Stomach (tissue), 19 donors: ENCODE measurements at places on chromosomes 1 and 21. TPM values are rescaled to one million over a fixed set of nuclear protein-coding genes. Genes with fewer than 3 reads are reported as not detected.

GRCh38 chr1:116889380-116889779, 20.3 kb upstream of the PTGFRN start:
- no peak for DNase-seq

DNA sequence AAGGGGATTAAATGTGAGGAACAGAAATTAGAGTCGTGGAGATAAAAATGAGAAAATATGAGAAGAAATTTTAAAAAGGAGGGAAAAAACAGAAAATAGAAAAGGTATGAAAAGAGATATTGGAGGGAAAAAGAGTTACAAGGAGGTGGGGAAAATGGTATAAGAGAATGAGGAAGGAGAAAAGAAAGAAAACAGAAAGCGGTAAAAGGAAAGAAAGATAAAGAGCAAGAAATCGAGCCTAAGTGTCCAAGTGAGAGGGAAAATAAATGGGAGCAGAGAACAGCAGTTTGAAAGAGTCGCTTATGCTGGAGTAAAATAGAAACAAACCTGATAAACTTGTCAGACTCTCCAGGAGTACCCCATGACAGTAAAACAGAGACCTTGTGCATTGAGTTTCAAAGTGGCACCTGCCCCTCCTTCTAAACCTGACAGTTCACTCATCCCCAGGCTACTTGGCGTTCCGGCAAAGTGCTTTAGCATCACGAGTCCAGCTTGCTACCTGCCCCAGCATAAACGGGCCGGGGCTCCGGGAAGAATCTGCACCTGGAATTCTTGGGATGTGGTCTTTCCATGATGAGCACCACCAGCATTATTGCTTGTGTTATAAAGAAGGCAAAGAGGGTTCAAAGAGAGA, 585 bp downstream of the NEGR1 start:
- DNase-seq: no peak

- no peak for DNase-seq
Observed at GRCh38 chr1:211099393-211099792, 34.6 kb downstream of the KCNH1 start.

DNA sequence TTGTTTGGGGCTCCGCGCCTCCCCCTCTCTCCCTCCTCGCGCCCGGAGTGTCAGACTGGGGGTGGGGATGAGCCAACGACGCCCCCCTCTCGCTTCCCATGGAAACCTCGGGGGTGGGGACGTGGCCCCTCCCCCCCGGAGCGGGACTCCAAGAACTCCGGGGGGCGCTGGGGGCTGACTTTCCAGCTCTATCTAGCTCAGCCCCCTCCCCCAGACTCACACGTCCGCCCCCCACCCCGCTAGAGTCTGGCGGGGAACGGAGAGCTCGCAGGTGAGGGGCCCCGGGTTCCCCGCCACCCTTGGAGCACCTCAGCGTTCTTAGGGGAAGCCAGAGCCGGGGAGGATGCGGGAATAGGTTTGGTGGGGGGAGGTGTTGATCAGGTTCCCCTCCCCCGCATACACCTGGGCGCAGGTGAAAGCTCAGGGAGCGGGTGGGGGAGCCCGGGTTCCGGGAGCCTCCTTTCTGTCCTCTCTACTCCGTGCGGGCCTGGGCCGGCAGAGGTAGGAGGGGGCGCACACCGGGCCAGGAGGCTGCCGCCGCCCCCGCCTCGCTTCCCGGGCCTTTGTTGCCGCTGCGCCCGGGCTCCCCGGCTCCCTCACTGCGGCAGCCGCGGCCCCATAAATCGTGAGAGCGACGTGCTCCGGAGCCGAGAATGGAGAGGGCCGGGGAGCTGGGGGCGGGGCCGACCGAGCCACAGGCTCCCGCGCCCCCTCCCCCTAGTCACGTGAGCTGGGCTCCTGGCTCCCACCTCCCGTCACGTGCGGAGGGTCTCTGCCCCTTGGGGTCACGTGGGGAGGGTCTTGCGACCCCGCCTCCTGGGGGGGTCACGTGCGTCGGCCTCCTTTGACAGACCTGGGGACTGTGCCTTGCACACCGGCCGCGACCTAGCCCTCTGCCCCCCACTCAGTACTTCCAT, 1.9 kb downstream of the EFNA3 start:
- no peak for DNase-seq

DNA sequence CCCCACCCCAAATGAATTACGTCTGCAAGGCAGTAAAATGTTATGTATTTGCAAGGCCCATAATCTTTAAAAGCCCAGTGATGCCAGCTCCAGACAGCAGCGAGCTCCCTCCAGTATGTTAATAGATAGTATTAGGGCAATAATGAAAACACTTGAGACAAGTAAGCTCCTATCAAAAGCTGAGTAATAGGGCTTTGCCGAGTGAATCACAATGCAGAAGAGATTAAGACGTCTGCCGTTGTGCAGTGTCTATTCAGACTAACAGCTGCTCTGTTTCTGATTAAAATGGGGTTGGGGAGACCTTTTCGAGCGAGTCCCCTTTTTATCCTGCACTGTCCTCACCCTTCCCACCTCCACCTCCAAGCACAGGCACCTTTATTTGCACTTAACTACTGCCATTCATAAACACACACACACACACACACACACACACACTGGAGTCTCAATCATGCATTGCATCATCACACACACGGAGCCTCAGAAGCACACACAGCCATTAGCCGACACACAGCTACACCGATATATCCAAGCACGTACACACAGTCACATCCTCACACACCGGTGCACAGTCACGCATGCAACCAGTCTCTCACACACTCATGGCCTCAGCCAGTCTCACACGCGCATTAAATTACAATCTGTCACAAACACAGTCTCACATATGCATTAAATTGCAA, 46.0 kb upstream of the FOXO6 start:
- DNase-seq: peak; percentile 28

GRCh38 chr1:144551107-144551542, 41.6 kb upstream of the PPIAL4F start:
- DNase-seq: no peak

GRCh38 chr1:81695741-81696140, 105.0 kb upstream of the ADGRL2 start:
- peak; percentile 61 for DNase-seq

DNA sequence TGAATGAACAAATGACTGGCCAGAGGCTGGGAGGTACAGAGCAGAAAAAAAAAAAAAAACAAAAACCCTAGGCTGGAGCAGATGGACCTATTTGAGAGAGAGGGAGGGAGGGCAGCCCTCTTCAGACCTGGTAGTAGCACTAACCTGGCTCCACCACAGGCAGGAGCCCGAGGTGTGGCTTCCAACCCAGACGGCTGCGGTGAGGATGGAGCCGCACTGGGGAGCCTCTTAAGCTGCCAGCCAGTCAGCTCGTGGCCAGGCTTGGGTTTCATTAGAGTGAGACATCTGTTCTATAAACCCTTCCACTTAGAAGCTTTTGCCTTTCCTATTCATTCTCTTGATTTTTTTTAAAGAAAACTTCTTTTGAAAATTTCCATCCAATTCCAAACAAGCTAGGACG, 16.8 kb downstream of the LGR6 start:
- no peak for DNase-seq

GRCh38 chr1:58903514-58904298, 119.9 kb upstream of the JUN start:
- DNase-seq: peak; percentile 96

DNA sequence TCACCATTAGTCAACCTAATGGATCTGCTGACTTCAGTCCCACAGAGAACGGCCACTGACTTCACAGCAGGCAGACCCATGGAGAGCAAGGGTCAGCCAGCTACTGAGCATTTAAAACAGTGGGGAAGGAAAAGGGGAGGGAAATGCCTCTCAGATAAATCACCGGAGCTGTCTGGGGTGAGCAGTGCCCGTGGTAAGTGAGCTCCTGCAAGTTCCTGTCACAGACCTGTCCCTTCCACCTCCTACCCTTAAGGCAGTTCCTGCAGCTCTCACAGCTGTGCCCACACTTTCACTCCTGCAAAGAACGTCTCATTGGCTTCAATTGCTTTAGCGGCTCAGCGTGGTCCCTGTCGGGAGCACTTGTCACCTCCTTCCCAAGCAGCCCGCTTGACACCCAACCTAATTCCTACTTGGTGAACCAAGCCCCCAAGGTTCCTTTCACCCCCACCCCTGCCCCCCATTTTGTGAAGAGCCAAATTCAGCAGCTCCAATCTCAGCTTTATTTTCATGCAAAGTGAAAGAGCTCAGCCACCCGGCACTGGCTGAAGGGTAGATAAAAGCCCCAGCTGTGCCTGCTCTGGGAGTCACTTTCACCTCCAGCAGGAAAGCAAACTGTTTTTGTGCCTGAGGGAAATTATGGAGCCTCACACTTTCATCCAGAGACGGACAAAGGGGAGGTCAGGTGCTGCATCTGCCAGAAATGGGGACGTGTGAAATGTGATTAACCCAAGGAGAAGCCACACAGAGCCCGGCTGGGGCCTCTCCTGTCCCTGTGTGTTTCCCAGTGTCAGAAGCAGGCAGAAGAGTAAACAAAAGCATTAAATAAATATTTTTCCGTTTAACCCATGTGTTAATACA, 306.2 kb downstream of the TTLL7 start:
- peak; percentile 59 for DNase-seq

DNA sequence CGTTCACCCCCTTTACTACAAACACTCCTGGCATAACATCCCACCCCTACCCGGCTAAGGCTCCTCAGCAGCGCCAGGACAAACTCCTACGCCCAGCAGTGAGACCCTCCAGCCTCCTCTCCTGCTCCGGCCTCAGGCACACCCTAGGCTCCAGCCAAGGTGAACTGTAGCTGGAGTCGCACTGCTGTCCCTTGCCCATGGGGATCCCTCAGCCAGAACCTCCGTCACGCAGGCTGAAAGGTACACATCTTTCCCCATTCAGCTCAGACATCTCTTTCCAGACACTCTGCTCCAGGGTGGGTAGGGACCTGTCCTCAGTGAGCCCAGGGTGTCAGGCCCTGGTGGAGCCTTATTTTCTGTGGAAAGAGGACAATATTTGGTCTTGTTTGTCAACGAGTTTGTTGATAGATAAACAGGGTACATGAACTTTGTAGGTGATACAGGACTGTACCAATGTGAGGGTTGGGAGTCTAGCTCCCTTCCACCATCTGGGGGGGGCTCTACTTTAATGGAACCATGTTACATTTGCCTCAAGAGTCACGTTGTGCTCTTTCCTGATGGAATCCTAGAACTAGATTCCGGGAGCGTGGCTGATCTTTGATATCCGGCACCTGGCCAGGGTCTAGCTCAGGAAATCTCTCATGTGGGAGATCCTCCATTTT, 56.5 kb upstream of the SSBP3 start:
- no peak for DNase-seq

- no peak for DNase-seq
Observed at GRCh38 chr1:171220581-171221054, 27.7 kb upstream of the FMO1 start.

DNA sequence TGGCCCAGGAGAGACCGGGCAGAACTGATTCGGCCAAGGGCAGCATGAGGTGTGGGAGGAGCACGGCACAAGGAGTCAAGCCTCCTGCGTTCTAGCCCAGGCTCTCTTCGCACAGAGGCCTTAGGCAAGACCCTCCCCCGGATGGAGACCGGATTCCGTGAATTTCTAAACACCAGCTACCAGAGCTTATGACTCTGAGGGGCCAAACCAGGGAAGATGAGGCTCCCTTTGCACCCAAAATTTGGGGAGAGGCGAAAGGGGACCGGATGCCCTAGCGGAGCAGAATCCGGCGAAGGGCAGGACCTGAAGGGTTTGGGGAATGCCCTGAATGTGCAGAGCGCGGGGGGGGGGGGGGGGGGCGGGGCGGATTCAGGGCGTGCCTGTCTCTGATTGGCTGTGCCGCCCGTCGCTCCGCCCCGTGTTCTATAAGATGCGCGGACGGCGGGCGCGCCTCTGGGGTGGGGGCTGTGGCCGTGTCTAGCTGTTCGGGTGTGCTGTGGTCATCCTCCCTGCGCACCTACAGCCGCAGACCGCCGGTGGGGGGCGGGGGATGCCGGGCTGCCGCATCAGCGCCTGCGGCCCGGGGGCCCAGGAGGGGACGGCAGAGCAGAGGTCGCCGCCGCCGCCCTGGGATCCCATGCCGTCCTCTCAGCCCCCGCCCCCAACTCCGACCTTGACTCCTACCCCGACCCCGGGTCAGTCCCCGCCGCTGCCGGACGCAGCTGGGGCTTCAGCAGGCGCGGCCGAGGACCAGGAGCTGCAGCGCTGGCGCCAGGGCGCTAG, at the start of gene TRNP1:
TSS of gene TRNP1 (plus strand) at position 456 of the 783 bp plus-strand sequence. CDS start at position 551, 95 bp downstream.
- peak; percentile 94 for DNase-seq

DNA sequence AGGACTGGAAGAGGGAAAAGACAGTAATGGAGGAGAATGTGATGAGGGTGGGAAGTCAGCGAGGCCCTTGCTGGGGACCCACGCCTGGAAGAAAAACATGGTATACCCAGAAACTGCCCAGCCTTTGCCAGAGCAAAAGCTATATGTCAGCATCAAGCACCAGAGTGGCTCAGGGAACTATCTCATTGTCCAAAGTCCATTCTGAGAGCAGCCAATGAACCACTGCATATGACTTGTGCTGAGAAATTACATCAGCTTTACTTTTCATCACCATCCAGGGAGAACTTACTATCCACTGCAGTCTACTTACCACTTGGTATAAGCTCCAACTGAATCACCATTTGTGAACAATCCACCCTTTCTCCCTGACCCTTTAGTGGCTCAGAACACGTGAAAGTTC, 148.1 kb downstream of the TTLL7 start:
- DNase-seq: peak; percentile 40

DNA sequence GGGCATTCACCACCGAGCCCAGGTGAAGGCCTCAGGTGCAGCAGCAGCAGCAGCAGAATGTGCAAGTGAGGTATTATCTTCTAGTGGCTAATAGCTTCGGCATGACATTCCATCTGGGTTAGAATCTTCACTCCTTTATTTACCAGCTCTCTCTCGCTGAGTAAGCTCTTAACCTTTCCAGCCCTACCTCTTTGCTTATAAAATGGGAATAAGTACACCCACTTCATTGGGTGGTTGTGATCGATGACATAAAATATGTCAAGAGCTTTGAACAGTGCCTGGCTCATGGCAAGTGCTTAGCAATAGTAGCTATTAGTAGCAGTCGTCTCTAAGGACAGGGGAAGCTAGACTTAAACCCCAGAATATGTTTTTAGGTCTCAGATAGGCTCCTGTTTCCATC, 149.5 kb downstream of the NOS1AP start:
- no peak for DNase-seq

GRCh38 chr1:12626888-12627287, 8.9 kb upstream of the DHRS3 start:
- no peak for DNase-seq

Gene THEM5
- not detected for total RNA-seq

Gene INSRR
- total RNA-seq: not detected

Gene RUSC1
- 9.5 TPM for total RNA-seq

Gene CSMD2
- 0.45 TPM for total RNA-seq

Gene RAD54L
- 43.2 TPM for total RNA-seq

Gene AMY2A
- not detected for total RNA-seq

Gene DRAXIN
- 0.18 TPM for total RNA-seq

Gene VANGL1
- total RNA-seq: 7.1 TPM
